ENCODE measurements at places on chromosomes 16 and 17.

GRCh38 chr16:26344976-26345375, 653.2 kb downstream of the HS3ST4 start:
- no peaks in the 10 kb centered on the region for H3K4me1 ChIP-seq
- H3K27ac ChIP-seq = no peak overlapping the region
- no peak for DNase-seq
- no peaks in the 10 kb centered on the region for H3K27me3 ChIP-seq

GRCh38 chr16:84032458-84033178, 10.0 kb downstream of the SLC38A8 start:
- no peak overlapping the region for H3K4me3 ChIP-seq
- H3K36me3 ChIP-seq = no peaks in the 10 kb centered on the region
- no peak overlapping the region for H3K27ac ChIP-seq
- H3K27me3 ChIP-seq = no peaks in the 10 kb centered on the region
- H3K4me1 ChIP-seq = no peaks in the 10 kb centered on the region

DNA sequence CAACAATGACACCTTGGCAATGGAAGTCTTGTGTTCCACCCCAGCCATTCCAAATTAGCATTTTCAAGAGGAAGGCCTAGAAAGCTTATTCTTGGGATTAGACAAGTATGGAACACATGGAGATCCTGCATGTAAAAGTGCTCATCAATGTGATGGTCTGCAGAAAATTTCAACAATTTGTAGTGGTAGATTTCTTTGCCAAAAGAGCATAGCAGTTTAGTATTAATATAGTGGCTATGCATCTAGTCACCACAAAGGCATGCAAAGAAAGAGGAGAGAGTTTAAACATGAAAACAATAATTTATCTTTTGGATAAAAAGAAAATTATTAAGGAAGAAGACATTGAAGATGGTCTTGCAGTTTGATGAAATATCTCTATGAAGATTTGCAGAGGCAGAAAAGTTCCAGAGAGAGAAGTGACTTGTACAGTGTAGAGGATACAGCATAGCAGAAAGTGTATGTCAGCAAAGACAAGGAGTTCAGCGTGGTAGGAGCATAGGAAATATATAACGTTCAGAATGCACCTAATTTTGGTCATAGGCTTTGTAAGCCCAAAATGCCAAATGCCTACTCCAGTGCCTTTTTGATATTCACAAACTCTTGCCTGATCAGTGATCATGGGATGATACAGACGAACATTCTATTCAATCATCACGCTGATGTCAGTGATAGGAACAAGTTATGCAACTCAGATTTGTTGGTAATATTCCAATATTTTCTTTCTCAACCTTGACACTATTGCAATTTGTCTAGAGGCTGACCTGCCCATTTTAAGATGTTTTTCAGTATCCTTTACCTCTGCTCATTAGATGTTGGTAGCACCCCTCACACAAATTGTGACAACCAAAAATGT, 727.9 kb upstream of the SOX9 start:
- no peak for DNase-seq
- no peak overlapping the region for H3K27ac ChIP-seq
- no peaks in the 10 kb centered on the region for H3K36me3 ChIP-seq
- H3K4me1 ChIP-seq = no peaks in the 10 kb centered on the region
- no peaks in the 10 kb centered on the region for H3K27me3 ChIP-seq
- H3K4me3 ChIP-seq = no peak overlapping the region

DNA sequence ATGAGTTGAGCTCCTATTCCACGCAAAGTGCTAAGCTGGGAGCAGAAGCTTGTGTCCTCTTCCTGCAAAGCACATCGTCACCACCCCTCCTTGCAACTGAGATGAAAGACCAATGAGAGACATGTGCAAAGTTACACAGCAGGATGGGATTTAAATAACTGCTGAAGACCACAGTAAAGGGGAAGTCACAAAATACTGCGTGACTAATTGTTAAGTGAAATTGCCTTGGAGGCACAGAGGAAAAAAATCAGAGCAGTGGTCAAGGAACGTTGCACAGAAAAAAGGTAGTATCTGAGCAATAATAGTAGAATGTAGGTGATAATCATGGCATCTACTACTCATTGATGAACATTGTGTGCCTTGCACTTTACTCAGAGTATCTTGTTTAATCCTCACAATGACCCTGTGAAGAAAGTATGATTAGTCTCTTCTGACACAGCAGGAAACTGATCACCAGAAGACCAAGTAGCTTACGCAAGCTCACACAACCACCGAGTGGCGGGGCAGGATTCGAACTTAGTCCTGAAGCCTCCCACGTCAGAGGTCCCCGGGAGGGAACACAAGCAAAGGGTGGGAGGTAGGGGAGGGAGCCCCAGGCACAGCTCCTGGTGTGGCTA, 15.4 kb upstream of the MYO18A start:
- no peak overlapping the region for H3K4me3 ChIP-seq
- H3K36me3 ChIP-seq = no peaks in the 10 kb centered on the region
- H3K4me1 ChIP-seq = no peaks in the 10 kb centered on the region
- H3K27me3 ChIP-seq = no peaks in the 10 kb centered on the region

DNA sequence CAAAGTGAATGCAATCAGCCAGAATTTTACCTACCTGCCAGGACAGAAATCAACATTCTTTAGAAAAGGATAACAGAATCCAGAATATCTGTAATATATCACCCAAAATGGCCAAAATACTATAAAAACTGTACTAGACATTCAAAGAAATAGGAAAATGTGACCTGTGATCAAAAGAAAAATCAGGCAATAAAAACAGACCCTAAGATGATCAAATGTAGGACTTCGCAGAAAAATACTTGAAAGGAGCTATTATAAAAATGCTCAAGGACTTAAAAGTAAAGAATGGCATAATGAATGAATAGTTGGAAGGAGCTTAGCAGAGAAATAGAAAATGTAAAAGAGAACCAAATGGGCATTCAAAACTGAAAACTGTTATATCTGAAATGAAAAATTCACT, 4.1 kb downstream of the LPCAT2 start:
- H3K4me3 ChIP-seq = no peak overlapping the region
- DNase-seq = no peak
- H3K27me3 ChIP-seq = no peaks in the 10 kb centered on the region

DNA sequence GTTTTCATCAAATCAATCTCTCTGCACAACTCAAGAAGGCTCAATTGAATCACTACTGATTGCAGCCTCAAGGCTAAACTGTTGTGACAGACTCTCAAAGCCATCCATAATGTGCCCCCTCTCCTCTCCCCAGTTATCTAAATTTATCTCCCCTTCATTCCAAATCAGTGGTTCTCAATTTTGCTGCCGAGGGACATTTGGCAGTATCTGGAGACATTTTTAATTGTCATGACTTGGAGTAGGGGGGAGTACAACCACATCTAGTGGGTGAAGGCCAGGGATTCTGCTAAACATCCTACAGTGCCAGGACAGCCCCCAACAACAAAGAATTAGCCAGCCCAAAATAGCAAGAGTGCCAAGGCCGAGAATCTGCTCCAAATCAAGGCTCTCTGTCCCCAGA, 9.1 kb downstream of the USP31 start:
- H3K27me3 ChIP-seq = no peaks in the 10 kb centered on the region
- H3K4me1 ChIP-seq = peaks cover 11% of the 10 kb centered on the region
- H3K27ac ChIP-seq = no peak overlapping the region
- H3K36me3 ChIP-seq = no peaks in the 10 kb centered on the region
- no peak overlapping the region for H3K4me3 ChIP-seq

DNA sequence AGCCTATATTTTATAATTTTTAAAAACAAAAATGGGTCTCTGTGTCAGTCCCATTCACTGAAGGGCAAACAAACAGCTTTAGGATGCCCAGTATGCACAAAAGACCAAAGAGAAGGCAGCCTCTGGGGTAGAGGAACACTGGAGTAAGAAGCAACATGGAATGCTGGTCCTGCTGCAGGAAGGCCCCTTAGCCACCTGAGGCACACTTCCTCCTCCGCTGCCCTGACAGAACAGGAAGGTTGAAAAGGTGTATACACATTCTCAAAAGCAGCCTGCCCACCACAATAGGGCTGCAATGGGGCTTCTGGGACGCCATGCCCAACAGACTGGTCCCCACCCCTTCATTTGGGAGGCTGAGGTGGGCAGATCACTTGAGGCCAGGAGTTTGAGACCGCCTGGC, 19.5 kb downstream of the TOM1L2 start:
- no peaks in the 10 kb centered on the region for H3K36me3 ChIP-seq
- H3K4me1 ChIP-seq = peaks cover 15% of the 10 kb centered on the region
- no peak overlapping the region for H3K4me3 ChIP-seq
- H3K27ac ChIP-seq = no peak overlapping the region
- H3K27me3 ChIP-seq = no peaks in the 10 kb centered on the region

- H3K4me1 ChIP-seq = no peaks in the 10 kb centered on the region
- peak overlapping the region; percentile 90 for H3K4me3 ChIP-seq
- peak overlapping the region; percentile 95 for H3K27ac ChIP-seq
- H3K27me3 ChIP-seq = no peaks in the 10 kb centered on the region
Measured at GRCh38 chr16:31507617-31507928, 618 bp downstream of the RUSF1 start.

GRCh38 chr17:35738519-35739133, 7.2 kb downstream of the RASL10B start:
- H3K27ac ChIP-seq = no peak overlapping the region
- no peaks in the 10 kb centered on the region for H3K36me3 ChIP-seq
- no peaks in the 10 kb centered on the region for H3K4me1 ChIP-seq
- H3K27me3 ChIP-seq = no peaks in the 10 kb centered on the region
- DNase-seq = no peak

- peaks cover 25% of the 10 kb centered on the region for H3K4me1 ChIP-seq
- no peak overlapping the region for H3K4me3 ChIP-seq
- H3K27me3 ChIP-seq = no peaks in the 10 kb centered on the region
- DNase-seq = no peak
Measured at GRCh38 chr17:29181226-29181625, 1.0 kb upstream of the MYO18A start.

GRCh38 chr17:1179818-1180742, at the start of gene ABR:
ABR (minus strand) TSS chr17:1179981; CDS start chr17:1179727, 254 bp downstream.
- H3K4me1 ChIP-seq = peaks cover 10% of the 10 kb centered on the region
- no peaks in the 10 kb centered on the region for H3K36me3 ChIP-seq
- peak within 1 kb of the TSS; percentile 73 for H3K4me3 ChIP-seq
- no peak for DNase-seq

- no peaks in the 10 kb centered on the region for H3K36me3 ChIP-seq
- DNase-seq = no peak
- H3K4me1 ChIP-seq = no peaks in the 10 kb centered on the region
- no peaks in the 10 kb centered on the region for H3K27me3 ChIP-seq
- no peak overlapping the region for H3K4me3 ChIP-seq
Measured at GRCh38 chr16:73347500-73348375, 299.8 kb upstream of the ZFHX3 start.

DNA sequence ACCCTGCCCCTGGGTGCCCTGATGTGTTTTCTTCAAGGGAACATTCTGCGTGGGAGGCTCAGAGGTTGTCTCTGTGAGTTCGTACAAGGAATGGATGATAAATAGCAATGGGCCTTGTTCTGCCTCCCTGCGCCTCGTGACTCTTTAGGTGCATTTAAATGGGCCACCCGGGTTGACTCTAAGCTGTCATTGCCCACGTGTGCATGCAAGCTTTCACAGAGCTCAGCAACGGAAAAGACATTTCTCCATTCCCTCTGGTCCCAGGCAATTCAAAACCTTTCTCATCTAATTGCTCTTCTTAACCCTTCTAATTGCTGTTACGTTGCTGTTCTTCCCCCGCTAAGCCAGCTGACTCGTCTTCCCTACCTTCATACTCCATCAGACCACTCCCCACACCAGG, 71.5 kb upstream of the SDK2 start:
- no peak for DNase-seq
- no peaks in the 10 kb centered on the region for H3K36me3 ChIP-seq
- H3K4me1 ChIP-seq = no peaks in the 10 kb centered on the region
- H3K4me3 ChIP-seq = no peak overlapping the region

GRCh38 chr16:15682105-15682570, 32.1 kb downstream of the NDE1 start:
- H3K27me3 ChIP-seq = no peaks in the 10 kb centered on the region
- no peak overlapping the region for H3K4me3 ChIP-seq
- H3K27ac ChIP-seq = no peak overlapping the region
- DNase-seq = peak; percentile 45
- H3K4me1 ChIP-seq = no peaks in the 10 kb centered on the region

- H3K4me3 ChIP-seq = no peak overlapping the region
- no peak overlapping the region for H3K27ac ChIP-seq
- H3K4me1 ChIP-seq = no peaks in the 10 kb centered on the region
- no peak for DNase-seq
- H3K27me3 ChIP-seq = no peaks in the 10 kb centered on the region
Measured at GRCh38 chr17:9969301-9969935, 64.3 kb upstream of the RCVRN start.

GRCh38 chr17:19301973-19302372, 60.5 kb downstream of the B9D1 start:
- DNase-seq = no peak
- no peaks in the 10 kb centered on the region for H3K36me3 ChIP-seq
- no peaks in the 10 kb centered on the region for H3K27me3 ChIP-seq
- H3K27ac ChIP-seq = no peak overlapping the region
- H3K4me1 ChIP-seq = peaks cover 4% of the 10 kb centered on the region
- no peak overlapping the region for H3K4me3 ChIP-seq

DNA sequence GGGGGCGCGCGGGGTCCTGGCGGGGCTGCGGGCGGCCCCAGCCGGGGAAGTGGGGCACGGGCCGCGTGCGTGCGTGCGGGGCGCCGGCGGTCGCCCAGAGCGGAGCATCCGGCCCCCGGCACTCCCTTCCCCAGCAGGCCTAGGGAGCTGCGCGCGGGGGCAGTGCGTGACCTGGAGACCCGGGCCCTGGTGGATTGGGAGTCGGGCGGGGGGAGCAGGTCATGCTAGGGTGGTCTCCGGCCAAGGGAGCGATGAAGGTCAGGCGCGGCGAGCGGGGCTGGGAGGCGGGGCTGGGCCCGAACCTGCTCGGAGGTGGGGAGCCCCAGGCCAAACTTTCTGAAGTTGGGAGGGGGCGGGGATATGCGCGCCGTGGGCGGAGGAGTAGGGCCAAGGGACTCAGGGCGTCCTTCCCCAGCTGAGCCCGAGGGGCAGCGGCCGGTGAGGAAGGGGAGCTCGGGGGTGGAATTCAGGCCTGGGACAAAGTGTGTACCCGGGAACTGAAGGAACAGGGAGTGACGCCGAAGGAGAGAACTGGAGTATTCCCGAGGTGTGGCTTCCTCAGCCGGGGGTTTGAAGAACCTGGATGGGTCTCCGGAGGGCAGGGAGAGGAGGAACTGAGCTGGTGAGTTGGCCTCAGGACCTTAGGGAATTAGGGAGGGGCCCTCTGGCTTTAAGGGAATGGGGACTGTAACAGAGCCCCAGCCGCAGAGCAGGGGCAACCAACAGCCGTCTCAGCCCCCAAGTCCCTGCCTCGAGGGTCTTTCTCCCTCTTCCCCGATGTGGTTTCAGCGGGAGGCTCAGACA, 589 bp downstream of the XYLT2 start:
- no peaks in the 10 kb centered on the region for H3K27me3 ChIP-seq
- H3K4me1 ChIP-seq = peaks cover 13% of the 10 kb centered on the region
- H3K36me3 ChIP-seq = 0 out of 2 replicates have a peak, but pooled peaks cover 2% of the 10 kb centered on the region
- DNase-seq = peak; percentile 82
- H3K27ac ChIP-seq = peak overlapping the region; percentile 81

DNA sequence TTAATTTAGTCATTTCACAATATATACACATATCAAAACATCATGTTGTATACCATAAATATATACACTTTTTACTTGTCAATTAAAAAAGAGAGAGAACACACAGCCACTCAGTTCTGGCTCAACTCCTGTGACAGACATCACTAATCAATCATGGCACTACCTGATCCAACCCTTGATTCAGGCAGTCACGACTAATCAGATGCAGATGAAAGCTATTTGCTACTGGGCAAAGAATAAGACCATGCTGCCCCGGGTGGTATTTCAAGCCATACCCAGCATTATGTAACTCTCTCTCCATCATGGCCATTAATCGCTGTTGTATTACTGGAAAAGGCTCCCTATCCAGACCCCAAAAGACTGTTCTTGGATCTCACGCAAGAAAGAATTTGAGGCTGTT, 345.7 kb downstream of the HAPSTR1 start:
- no peaks in the 10 kb centered on the region for H3K4me1 ChIP-seq
- H3K27ac ChIP-seq = no peak overlapping the region
- no peak overlapping the region for H3K4me3 ChIP-seq
- no peaks in the 10 kb centered on the region for H3K36me3 ChIP-seq
- H3K27me3 ChIP-seq = no peaks in the 10 kb centered on the region
- DNase-seq = peak; percentile 3
